RPMI7951 (cell line): ENCODE measurements at places on chromosomes 4 and X.

DNA sequence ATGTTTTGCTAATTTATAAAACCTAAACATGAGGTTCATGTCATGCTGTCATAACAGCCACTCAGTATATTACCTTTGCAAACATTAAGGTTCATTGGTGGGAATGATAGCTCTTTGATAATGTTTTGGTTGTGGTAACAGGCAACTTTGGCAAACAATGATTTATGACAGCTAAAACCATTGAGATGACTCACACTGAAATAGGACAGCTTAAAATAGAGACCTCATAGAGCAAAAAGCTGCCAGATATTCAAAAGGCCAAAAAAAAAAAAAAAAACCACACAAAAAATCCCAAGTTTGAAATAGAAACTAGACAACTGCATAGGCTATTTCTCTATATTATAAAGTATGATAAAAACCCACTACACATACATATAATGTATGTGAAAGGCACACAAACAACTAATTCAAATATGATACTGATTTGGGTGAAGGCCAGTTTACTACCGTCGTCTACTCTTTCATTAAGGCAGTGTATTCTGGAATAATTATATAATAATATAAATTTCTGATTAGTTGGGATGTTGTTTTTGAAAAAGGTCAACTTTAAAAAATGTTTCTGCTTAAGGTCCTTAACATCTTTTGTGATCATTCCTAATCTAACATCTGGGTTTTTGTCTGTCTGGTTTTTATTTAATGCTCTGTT lies 646.0 kb upstream of the PITX2 start:
- peak; percentile 25 for DNase-seq

- DNase-seq: no peak
Observed at GRCh38 chr4:17250591-17250990, 261.3 kb downstream of the QDPR start.

DNA sequence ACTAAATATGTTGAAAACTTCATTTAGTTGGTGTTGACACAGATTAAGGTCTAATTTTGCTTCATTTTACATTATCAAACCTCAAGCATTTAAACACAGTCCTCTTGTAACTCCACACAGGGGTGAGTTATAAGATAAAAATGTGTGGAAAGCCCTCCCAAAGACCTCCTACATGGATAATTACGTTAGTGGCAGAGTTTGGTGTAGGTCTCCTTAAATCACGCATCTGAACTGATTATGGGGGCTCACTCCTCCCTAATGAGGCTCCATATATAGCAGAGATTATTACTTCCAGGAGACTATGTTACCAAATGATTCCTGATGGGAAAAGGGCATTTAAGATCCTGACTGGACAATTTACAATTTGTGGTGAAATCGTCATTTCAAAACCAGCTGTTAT lies 32.2 kb upstream of the VCX3B start:
- DNase-seq: no peak

- no peak for DNase-seq
Observed at GRCh38 chr4:98006060-98006459, 137.2 kb downstream of the STPG2 start.

DNA sequence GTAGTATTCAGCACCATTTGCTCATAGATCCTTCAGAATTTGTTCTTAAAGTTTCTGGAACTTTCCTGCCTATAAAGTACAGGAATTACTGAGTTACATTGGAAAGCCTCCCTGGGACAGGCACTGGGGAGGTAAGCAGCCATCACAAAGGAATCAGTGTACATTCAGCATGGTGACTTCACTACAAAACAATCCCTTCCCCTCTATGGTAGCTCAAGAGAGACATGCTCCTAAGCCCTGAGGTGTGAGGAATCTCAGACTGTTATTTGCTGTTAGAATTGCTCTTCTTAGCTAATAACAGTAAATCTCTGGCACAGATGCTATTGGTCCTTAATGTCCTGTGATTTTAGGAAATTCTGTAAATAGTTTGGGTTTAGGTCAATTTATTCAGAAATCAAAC lies 1898.0 kb upstream of the PCDH7 start:
- DNase-seq: no peak

DNA sequence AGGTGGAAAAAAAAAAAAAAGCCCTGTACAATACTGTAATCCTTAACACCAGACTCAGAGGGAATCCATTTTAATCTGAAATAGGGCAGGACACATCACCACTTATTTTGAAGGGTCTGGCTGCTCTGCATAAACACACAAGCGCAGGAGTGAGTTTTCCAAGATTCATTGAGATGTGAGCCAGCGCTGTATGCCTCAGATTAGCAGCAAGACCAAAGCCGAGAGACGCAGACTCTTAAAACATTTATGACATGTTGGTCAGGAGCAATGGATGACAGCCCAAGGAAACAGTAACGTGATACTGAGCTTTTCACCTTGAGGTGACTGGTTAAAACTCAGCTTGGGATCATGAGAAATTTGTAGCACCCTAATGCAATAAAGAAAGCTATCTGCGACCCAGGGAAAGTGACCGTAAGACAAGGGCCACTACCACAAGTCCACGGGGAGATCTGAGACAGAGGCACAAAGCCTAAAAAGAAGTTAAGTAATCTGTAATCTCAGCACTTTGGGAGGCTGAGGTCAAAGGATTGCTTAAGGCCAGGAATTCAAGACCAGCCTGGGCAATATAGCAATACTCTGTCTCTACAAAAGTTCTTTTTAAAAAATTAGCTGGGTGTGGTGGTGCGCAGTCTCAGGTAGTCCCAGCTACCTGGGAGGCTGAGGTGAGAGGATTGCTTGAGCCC lies 210.6 kb downstream of the COL25A1 start:
- no peak for DNase-seq
